ENCODE measurements at places on chromosomes 6 and 20. TPM values are rescaled to one million over a fixed set of nuclear protein-coding genes. Genes with fewer than 3 reads are reported as not detected.

The TFAP2A gene
- total RNA-seq: 0.36 TPM

The GSTA4 gene
- total RNA-seq: 36.2 TPM

GRCh38 chr20:3862333-3862732 lies 15.7 kb downstream of the MAVS start:
- peak; percentile 19 for DNase-seq

DNA sequence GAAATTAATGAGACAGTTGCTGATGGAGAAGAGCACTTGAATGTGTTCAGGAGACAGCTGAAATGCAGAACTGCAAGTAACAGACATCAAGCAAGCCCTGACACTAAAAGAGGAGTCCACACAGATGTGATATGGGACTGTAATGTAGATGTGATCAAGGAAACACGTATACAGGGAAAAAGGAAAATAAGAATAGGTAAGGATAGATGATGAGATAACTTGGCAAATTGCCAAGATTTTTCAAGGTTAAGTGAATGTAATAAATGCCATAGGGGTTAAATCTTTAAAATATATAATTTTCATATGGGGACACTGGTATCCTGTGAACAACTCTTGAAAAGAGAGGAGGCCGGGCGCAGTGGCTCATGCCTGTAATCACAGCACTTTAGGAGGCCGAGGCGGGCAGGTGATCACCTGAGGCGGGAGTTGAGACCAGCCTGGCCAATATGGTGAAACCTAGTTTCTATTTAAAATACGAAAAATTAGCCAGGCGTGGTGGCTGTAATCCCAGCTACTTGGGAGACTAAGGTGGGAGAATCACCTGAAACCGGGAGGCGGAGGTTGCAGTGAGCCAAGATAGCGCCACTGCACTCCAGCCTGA lies 7.2 kb upstream of the SNX14 start:
- DNase-seq: no peak

DNA sequence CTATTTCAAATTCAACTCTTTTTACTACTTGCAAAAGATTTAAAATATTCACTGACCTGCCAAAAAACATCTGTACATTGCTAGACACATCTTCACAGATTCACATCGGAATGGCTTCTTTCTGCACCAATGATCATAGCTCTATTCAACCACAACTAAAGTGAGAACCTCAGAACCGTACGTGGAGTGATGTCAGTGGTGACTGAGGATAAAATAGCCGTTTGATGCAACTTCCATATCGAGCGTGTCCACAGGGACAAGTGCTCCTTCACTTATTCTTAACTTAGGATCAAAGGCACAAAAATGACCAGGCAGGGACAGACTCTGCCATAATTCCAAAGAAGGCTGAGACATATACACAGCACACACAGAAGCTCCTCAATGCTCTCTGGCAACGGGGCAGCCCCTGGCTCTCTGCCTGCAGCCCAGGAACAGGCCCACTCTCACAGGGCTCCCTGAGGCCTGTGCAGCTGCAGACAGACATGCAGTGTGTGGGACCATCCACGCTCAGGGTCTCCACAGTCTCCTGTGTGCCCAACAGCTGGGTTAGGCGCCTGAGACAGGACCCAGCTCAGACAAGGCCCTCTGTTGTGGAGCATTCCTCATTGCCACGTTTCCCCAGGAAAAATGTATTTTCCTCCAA lies 22.8 kb downstream of the FYN start:
- no peak for DNase-seq

GRCh38 chr20:60220706-60221105 lies 262.5 kb downstream of the CDH26 start:
- no peak for DNase-seq

DNA sequence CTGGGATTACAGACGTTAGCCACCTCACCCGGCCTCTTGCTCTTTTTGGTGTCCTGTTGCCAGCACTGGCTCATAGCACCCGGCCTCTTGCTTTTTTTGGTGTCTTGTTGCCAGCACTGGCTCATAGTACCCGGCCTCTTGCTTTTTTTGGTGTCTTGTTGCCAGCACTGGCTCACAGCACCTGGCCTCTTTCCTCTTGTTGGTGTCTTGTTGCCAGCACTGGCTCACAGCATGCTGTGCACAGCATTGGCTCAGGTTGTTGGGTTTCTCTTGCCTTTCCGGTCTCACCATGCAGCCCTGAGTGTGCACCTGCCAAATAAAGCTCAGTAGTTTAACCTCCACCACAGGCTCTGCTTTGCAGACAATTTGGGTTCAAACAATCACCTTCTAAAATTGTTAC lies 208.2 kb downstream of the THBS2 start:
- no peak for DNase-seq

The GSTA2 gene
- total RNA-seq: not detected

GRCh38 chr20:7716286-7716972 lies 223.8 kb downstream of the HAO1 start:
- no peak for DNase-seq

GRCh38 chr20:6767536-6768227 lies at the start of gene BMP2:
TSS of gene BMP2 (plus strand) at chr20:6767686. CDS start at chr20:6770127, 2,441 bp downstream.
- peak; percentile 93 for DNase-seq

DNA sequence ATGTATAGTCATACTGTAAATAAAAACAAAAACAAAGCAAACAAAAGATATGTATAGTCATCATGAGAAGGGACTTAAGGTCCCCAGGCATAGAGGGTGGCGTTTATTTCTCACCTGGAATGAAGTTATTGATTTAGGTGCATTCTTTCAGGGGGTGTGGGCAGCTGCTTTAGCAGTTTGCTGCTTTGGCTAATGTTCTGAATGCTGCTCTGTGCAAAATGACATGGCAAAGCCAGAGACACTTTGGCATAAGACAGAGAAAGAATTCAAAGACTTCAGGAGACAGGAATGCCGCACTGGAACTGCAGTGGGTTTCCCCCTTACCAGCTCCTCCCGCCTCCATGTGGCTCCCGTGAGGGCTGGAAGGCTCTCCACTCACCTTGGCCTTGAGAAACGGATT lies 36.4 kb upstream of the NELFCD start:
- no peak for DNase-seq

DNA sequence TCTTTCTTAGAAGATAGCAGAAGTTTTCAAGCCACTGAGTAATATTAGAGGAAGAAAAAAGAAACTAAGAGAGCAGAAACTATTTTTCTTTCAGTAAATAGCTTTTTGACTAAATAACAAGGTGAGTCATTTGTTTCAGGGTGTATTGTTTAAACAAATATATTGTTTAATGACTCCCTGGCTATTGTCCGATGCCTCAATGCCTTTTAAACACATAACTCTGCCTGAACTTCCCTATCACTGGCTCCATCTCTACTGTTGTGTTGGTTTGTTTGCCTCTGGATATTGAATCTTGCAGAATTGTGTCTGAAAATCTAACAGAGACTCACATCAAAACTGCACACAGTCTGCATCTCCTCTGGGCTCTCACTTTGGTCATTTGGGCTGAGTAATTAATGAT lies 19.6 kb upstream of the CLIC5 start:
- DNase-seq: no peak

GRCh38 chr6:110874880-110875547 lies 429 bp downstream of the AMD1 start:
- peak; percentile 18 for DNase-seq

- peak; percentile 47 for DNase-seq
Measured at GRCh38 chr6:36682328-36683144, 4.0 kb downstream of the CDKN1A start.

GRCh38 chr6:43184268-43184985 lies 2.4 kb downstream of the CUL9 start:
- DNase-seq: no peak

DNA sequence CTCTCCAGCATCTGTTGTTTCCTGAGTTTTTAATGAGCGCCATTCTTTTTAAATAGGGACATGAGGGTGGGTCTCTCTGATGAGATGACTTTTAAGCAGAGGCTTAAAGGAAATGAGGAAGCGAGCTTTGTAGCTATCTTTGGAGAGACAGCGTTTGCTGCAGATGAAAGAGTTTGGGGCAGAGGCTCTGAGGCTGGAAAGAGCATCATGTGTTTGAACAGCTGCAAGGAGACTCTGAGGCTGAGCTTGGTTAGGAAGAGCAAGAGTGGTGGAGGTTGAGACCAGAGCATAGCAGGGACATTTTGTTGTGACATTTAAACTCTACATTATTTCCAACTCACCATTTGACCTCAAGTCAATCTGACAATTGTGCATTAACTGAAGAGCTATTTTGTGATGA lies 38.3 kb upstream of the TMX4 start:
- no peak for DNase-seq

The TNNC2 gene
- total RNA-seq: 0.29 TPM

The ADGRB3 gene
- total RNA-seq: not detected

The DTD1 gene
- total RNA-seq: 53.6 TPM

DNA sequence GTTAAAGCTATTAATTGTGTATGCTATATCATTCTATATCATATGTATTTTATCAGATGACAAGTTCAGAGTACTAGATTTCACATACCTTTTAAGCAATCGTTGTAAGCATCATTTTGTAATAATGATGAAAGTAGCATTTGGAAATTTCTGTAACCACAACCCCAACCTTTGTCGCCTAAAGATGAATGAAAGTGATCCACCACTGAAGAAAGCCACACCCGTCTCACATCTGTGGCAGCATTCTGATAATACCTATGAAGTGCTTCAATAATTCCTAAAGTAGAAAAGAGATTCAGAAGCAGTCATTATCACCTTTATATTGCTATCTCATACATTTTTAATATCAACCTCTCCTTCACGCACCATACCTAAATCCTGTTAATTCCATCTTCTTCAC lies 16.6 kb downstream of the ZUP1 start:
- DNase-seq: no peak

GRCh38 chr6:122145741-122146240 lies 253.7 kb upstream of the HSF2 start:
- no peak for DNase-seq

GRCh38 chr6:30790724-30791383 lies 46.5 kb upstream of the IER3 start:
- DNase-seq: no peak

The ENPP4 gene
- 10.0 TPM for total RNA-seq

The RBBP8NL gene
- not detected for total RNA-seq

The PRICKLE4 gene
- not detected for total RNA-seq

The ZNF165 gene
- 1.2 TPM for total RNA-seq

- no peak for DNase-seq
Measured at GRCh38 chr20:59273739-59274357, 26.6 kb upstream of the EDN3 start.

DNA sequence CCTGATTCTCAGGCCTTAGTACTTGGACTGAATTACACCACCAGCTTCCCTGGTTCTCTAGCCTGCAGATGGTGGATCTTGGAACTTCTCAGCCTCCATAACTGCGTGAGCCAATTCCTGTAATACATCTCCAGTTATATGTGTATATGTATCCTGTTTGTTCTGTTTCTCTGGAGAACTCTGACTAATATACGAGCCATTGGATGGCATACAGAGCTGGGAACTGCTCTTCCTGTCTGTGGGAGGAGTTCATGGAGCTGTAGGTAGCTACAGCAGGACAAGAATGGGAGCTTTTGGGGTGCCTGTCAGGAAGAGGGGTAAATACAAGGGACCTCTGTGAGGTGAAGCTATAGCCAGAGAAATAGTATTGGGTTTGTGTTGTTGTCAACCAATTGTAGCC lies 41.2 kb downstream of the TMEM14A start:
- no peak for DNase-seq

- peak; percentile 4 for DNase-seq
Measured at GRCh38 chr6:35489066-35489465, 7.8 kb downstream of the TEAD3 start.

The CRIP3 gene
- 0.59 TPM for total RNA-seq

DNA sequence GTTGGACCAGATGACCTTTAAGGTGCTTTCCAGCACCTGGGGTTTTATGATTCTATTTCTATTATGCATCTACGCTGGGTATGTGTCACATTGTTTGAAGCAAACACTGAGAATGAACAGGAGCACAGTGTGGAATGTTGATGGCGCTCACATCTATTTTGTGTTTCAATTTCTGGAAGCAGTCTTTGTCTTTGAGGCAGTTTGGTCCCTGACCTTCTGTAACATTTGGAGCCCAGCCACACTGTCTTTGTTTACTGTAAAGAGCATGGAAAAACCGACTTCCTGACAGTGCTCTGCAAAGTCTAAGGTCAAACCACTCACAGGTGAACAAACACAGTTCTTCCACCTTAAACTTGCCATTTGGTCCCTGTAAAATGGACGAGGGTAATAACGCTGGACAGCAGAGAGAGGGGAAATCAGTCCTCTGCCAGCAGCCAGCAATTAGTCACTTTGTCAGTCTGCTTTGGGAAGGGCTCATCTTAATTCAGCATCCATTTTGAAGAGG lies 155.5 kb downstream of the PRL start:
- no peak for DNase-seq

The GHRH gene
- not detected for total RNA-seq

- DNase-seq: no peak
Measured at GRCh38 chr6:101516578-101516977, 123.1 kb downstream of the GRIK2 start.

All from osteoblast (primary cell).